Fibroblast of the conjunctiva (primary cell): ENCODE measurements at places on chromosomes 13 and 19.

GRCh38 chr13:110329798-110330461, 22.8 kb downstream of the COL4A2 start:
- no peak for DNase-seq

- no peak for DNase-seq
Observed at GRCh38 chr19:3122512-3122870, 13.3 kb upstream of the GNA15 start.

DNA sequence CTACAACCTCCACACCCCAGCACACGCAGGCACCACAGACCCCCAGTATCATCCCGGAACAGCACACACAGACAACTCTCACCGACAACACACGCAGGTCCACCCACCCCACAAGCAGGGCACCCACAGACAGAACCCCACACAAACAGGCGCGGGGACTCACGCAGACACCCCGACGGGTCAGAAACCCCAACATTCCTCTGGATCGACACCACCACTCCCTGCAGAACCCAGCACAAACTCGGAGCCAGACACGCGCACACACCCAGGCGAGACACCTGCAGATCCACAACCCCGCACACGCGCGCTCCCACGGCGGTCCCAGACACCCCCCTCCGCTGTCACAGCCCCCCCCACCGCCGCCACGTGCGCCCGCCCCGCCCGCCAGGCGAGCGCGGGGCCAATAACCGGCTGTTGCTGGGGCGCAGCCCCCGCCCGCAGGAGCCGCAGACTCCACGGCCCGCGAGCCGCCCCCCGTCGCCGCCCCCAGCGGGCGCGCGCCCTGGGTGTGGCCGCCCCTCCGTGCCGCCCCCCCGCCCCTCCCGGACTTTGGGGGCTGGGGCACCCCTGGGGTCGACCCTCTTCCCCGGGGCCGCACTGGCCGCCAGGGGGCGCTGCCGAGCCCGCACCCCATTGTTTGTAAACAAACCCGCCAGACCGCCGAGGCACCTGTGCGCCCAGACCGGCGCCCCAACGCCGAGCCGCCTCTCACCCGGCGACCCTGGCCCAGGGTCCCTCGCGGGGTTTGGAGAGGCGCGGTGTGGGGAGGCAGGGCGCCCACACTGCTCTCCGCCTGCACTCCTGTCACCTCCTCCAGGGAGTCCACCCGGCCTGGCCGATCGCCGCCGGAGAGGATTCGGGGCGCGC, 712 bp downstream of the BBC3 start:
- no peak for DNase-seq

- no peak for DNase-seq
Observed at GRCh38 chr13:80654638-80655249, 313.8 kb upstream of the SPRY2 start.

DNA sequence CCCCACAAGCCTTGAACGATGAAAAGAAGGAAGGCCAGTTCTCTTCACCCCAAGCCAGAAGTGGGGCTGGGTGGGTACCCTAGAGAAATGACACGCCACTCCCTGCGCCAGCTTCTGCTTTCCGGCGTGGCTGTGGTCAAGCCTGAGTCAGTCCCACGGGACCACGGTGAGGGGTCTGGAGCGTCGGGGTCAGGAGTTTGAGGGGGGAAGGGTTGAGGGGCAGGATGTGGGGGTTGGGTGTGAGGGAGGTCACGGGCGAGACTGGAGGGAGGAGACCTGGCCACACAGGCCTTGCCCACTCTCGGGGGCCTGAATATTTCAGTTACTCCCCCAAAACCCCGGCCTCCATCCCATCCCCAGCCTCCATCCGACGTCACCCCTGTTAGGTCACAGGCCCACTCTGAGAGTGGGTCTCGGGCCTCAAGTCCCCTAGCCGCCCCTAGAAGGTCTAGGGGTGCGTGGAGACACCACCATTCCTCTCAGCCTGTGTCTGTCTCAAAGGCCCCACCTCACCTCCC, 500 bp upstream of the IFI30 start:
- no peak for DNase-seq

DNA sequence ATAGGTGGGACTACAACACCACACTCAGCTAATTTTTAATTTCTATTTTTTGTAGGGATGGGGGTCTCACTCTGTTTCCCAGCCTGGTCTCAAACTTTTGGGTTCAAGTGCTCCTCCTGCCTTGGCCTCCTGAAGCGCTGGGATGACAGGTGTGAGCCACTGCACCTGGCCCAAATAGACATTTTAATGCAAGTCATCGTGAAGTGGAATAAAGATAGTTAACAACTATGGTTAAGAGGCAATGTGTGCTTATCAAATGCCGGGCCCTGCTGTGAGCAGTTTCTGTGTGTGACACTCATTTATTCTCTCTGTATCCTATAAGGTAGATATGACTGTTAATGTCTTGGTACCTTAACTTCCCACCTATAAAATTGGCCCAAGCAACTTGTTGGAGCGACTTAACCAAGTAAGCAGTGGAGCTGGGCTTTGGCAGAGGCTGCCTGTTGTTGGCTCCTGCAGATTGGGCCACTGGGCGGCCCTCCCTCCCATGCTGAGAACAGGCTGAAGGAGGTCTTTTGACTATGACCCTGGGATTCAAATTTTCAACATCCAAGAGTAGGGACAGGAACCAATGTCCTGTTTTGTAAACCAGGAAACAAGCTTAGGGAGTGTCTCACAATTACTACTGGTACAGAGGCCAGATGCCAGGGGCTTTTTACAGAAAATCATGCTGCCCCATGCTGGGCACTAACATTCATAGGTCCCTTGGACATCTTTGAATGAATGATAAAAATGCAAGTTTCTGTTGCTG, 450.7 kb downstream of the TSHZ3 start:
- no peak for DNase-seq

GRCh38 chr19:46428239-46429135, at the start of gene PNMA8C:
Gene PNMA8C (minus strand): TSS chr19:46428936. CDS start chr19:46428359, 577 bp downstream.
- DNase-seq, result no peak

- DNase-seq, result no peak
Observed at GRCh38 chr19:52115526-52116053, 20.0 kb upstream of the ZNF841 start.

- DNase-seq, result no peak
Observed at GRCh38 chr19:4389511-4390016, 10.8 kb downstream of the SH3GL1 start.

DNA sequence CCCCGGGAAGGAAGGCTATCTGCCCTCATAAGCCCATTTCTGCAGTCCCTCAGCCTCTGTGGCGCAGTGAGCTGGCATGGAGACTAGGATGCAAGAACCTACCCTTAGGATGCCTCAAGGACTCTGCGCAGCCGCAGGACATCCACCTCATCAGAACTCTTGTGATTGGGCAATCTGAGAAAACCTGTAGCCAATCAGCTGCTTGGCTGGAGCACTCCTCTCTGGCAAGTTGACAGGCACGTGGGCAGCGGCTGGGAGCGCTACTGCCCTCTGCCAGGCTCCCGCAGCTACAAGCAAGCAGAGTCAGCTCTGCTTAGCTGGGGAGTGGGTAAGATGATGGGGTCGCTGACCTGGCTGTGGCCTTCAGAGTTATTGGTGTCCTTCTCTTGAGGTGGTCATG, 1.5 kb upstream of the ECSIT start:
- DNase-seq, result peak; percentile 77

GRCh38 chr19:7933411-7933810, 7.5 kb upstream of the CTXN1 start:
- DNase-seq, result no peak

DNA sequence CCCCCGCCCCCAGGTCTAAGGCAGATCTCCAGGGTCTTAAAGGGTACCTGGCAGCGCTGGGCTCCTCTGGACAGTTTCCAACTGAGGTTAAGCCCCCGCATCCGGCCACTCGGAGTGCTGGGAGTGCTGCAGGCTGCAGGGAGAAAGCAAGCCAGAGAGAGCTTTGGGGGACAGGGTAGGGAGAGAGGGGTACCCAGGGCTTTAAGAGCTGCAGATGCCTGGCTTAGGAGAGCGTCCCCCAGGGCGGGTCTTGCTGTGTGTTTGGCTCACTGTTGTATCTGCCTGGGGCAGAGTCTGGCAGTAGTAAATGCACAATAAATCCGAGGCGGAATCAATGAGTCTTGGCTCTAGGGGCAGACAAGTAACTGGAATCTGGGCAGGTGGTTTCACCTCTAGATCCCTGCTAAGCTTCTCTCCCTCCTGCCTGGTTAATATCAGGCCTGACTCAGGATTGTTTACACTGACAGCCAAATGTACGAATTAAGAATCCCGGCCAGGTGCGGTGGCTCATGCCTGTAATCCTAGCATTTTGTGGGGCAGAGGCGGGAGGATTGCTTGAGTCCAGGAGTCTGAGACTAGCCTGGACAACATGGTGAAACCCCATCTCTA, 798 bp upstream of the COX6B2 start:
- no peak for DNase-seq

- no peak for DNase-seq
Observed at GRCh38 chr13:113991191-113991669, 17.4 kb upstream of the C13orf46 start.

- no peak for DNase-seq
Observed at GRCh38 chr13:46181840-46182490, at the start of gene LCP1. Gene LCP1 (minus strand): TSS chr13:46182177. CDS start chr13:46159662, 22,515 bp downstream.

- no peak for DNase-seq
Observed at GRCh38 chr13:43797159-43797558, 10.4 kb upstream of the ENOX1 start.
